CD4-positive, alpha-beta T cell treated with Interferon gamma for 1 hour (primary cell): ENCODE measurements at places on chromosomes 4 and X.
A peak's percentile ranks its signal among the peaks of the same experiment; 100 is the strongest.

DNA sequence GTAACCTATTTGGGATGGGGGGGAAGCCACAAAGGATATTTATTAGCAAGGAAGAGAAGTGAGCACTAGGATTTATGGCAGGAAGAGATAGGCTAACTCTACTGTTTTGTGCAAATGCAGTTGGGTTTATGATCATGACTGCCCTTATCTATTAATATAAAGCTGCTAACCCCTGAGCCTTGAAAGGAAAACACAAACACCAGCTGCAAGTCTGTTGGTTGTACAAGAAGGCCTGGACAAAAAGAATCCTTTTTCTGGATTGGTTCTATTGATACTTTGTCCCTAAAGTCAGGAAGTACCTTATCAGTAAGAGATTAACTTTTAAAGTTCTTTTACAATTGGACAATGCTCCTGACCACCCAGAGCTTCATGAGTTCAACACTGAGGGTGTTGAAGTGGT lies 188.8 kb downstream of the LRBA start:
- DNase-seq, result no peak

- DNase-seq, result no peak
Observed at GRCh38 chr4:173039617-173040577, 128.7 kb upstream of the GALNT7 start.

- no peak for DNase-seq
Observed at GRCh38 chr4:148216321-148216720, 225.9 kb downstream of the NR3C2 start.

DNA sequence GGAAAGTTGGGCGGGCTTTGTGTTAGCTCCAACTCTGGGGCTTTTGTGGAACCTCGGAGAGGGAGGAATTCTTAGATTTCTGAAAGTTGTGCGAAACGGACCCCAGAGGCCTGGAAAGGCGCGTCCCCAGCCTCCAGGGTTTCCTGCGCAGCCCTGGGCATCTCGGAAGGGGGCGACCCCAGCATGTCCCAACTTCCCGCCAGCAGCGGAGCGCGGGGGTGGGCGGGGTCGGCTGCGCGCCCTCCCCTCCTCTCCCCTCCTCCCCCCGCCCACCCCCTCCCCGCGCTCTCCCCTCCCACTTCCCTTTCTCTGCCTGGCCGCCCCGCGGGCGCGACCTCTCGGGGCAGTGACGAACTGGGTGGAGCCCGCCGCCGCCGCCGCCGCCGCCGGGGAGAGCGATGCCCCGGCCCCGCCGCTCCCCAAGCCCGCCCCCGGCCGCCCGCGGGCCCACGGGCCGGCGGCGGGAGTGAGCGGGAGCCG lies 16.8 kb downstream of the PTTG2 start:
- DNase-seq, result peak; percentile 86

GRCh38 chr4:158775091-158775651 lies 6.3 kb downstream of the FNIP2 start:
- DNase-seq, result no peak

- peak; percentile 31 for DNase-seq
Observed at GRCh38 chr4:184282251-184282713, 64.6 kb upstream of the ENPP6 start.

DNA sequence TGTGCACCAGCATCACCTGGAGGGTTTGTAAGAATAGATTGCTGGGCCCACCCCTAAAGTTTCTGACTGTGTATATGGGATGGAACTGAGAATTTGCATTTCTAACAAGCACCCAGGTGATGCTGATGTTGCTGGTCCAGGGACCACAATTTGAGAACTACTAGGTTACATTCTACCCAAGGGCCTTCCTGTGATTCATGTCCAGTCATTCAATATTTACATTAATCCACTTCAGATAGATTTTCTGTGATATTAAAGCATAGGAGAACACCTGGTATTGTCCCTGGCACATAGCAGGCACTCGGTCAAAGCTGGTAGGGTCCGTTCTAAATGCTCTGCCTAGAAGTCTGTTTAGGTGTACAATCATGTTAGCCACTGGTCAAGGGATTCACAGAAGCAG lies 19.5 kb upstream of the XPNPEP2 start:
- DNase-seq, result no peak
